Large intestine (tissue), 12 donors: ENCODE measurements at places on chromosomes 2 and 18.

DNA sequence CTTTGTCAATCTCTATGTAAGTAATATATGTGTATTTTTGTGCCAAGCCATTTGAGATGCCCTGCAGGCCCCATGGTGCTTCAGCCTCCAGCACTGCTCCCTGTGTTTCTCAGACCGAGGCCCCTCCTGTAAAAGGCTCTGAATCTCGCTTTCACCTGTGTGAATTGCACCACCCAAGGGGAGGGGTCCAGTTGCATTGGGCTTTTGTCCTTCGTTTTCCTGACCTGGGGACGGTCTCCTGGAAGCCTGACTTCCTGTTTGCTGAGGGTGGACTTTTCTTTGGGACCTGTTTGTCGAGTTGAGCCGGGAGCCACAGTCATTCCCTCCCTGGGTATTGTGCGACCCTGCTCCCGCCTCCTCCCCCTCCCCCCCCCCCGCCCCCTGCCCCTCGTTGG, 48.9 kb downstream of the AGAP1 start:
- no peaks in the 10 kb centered on the region for H3K27me3 ChIP-seq
- H3K4me3 ChIP-seq: no peak overlapping the region
- DNase-seq: peak; percentile 23
- H3K27ac ChIP-seq: no peak overlapping the region

GRCh38 chr2:53253244-53253643, 514.4 kb upstream of the CHAC2 start:
- no peaks in the 10 kb centered on the region for H3K4me1 ChIP-seq
- H3K4me3 ChIP-seq: no peak overlapping the region
- H3K36me3 ChIP-seq: no peaks in the 10 kb centered on the region
- H3K27me3 ChIP-seq: no peaks in the 10 kb centered on the region
- H3K27ac ChIP-seq: no peak overlapping the region

DNA sequence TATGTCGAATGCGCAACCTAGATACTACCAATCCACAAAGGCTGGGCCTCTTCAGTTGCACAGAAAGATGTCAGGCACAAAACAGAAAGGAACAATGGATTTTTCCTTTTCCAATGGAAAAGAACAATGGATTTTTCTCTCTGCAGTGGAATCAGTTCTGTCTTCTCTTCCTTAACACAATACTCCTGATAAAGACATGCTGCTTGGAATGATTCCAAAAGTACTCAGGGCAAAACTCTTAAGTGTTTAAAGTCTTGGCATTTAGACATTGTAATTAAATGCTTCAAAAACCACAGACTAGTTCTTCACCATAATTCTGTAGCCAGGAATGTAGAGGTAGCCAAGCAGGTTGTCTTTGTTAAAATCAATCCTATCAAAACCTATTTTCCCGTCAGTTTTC, 46.7 kb upstream of the FLACC1 start:
- no peak for DNase-seq
- H3K4me3 ChIP-seq: no peak overlapping the region
- H3K27me3 ChIP-seq: no peaks in the 10 kb centered on the region
- peaks cover 3% of the 10 kb centered on the region for H3K36me3 ChIP-seq
- H3K27ac ChIP-seq: no peak overlapping the region

DNA sequence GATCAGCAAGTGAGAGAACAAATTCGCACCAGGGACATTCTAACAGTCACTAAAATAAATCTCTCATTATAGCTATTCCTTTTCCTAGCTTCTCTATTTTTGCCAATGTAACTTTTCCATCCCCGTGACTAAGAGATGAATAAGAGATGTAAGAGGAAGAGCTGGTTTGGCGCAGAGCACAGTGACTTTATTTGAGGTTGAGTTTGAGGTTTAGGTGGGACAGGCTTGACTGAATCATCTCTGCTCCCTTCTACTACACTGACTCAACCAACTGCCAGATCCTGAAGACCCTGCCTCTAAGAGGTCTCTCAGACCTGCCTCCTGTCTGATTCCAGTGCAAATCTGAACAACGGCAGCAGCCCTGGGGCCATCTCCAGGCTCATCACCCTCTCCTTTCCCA, 28.0 kb downstream of the RFX8 start:
- H3K27me3 ChIP-seq: no peaks in the 10 kb centered on the region
- H3K27ac ChIP-seq: no peak overlapping the region
- DNase-seq: no peak

DNA sequence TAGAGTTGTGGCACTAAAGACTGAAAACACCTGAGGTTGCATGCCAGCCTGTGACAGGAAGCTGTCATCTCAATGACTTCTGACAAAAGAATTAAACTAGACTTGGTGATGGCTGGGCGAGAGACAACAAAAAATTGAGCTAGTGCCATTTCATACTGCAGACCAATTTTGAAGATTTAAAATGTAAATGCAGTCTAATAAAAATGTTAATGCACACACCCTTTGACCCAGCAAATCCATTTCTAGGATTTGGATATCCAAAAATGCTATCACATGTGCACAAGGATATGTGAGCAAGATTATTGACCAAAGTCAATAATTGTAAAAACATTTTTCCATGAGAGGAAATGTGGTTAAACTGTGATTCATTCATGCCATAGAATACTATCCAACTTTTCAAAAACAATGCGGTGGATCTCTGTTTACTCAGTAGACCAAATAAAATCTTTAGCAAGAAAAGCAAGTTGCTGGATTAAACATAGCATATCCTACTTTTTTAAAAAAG, 5.6 kb downstream of the FBXO36 start:
- DNase-seq: no peak
- no peaks in the 10 kb centered on the region for H3K27me3 ChIP-seq
- H3K4me1 ChIP-seq: no peaks in the 10 kb centered on the region

DNA sequence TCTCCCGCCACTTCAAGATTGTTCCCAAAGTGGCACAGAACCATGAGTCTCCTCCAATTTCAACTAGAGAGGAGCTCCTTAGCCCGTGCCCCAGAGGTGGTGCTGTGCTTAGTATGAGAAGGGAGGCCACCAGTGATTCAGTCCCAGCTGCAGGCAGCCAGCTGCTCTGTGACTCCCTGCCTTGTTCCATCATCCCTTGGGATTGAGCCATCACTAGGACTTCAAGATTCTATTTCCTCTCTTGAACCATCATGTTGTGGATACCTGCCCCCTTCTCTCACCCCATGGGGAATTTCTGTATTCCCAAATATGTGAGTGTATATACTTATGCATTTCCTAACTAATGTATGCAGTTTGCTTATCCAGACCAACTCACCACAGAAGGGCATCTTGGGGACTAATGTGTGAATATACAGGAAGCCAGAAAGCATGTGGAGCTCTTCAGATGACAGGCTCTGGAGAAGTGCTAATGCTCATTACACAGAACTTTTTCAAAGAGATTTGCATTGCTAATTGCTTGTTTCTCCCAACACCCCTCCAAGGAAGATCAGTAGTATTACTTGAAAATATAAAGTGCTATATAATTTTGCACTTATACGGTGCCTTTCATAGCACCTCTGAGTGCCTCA, 111.0 kb upstream of the MAP3K20 start:
- H3K4me1 ChIP-seq: no peaks in the 10 kb centered on the region
- DNase-seq: no peak

- no peaks in the 10 kb centered on the region for H3K27me3 ChIP-seq
- H3K36me3 ChIP-seq: no peaks in the 10 kb centered on the region
- H3K4me3 ChIP-seq: no peak overlapping the region
- no peak overlapping the region for H3K27ac ChIP-seq
Measured at GRCh38 chr2:55302241-55302640, 33.2 kb upstream of the MTIF2 start.

- DNase-seq: no peak
- no peak overlapping the region for H3K27ac ChIP-seq
- no peak overlapping the region for H3K4me3 ChIP-seq
Measured at GRCh38 chr2:205679410-205680009, 2.8 kb upstream of the NRP2 start.

GRCh38 chr18:21316296-21316695, 74.3 kb downstream of the GREB1L start:
- no peaks in the 10 kb centered on the region for H3K27me3 ChIP-seq
- no peaks in the 10 kb centered on the region for H3K4me1 ChIP-seq
- no peak overlapping the region for H3K27ac ChIP-seq
- DNase-seq: no peak
- no peaks in the 10 kb centered on the region for H3K36me3 ChIP-seq

DNA sequence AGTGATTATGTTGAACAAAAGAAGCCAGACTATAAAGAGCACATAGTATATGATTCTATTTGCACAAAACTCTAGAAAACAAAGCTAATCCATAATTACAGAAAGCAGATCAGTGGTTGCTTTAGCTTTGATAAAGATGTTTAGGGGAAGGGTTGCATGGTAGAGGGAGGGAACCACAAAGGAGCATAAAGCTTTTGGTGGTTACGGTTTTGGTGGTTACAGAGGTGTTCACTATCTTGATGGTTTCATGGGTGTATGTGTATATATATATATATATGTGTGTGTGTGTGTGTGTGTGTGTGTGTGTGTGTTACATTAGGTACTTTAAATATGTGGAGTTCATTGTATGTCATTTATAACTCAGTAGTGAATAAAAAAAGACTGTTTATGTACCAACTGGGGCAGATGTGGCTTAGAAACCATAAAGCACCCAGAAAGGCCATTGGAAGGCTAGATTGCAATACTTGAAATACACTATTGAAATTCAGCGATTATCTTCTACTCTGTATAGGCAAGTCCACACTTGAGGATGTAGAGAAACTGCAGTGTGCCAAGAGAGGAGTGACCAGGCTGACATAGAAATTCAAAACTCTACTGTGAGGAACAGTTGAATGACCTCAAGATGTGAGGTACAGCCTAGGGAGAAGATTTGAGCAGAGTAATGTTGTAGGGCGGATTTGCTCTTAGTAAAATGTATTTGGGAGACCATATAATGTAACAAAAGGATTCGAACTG, 60.6 kb downstream of the CAB39 start:
- peaks cover 3% of the 10 kb centered on the region for H3K4me1 ChIP-seq
- H3K27ac ChIP-seq: no peak overlapping the region
- no peak for DNase-seq

- H3K27ac ChIP-seq: no peak overlapping the region
- H3K27me3 ChIP-seq: peaks cover 94% of the 10 kb centered on the region
- peaks cover 16% of the 10 kb centered on the region for H3K4me1 ChIP-seq
Measured at GRCh38 chr2:218992703-218993344, 398 bp downstream of the CRYBA2 start.

- no peak overlapping the region for H3K27ac ChIP-seq
- H3K27me3 ChIP-seq: no peaks in the 10 kb centered on the region
- H3K4me3 ChIP-seq: no peak overlapping the region
- H3K4me1 ChIP-seq: no peaks in the 10 kb centered on the region
- DNase-seq: no peak
- H3K36me3 ChIP-seq: no peaks in the 10 kb centered on the region
Measured at GRCh38 chr2:75619956-75620740, 26.4 kb upstream of the MRPL19 start.

GRCh38 chr18:11072632-11073031, 76.7 kb downstream of the PIEZO2 start:
- no peak for DNase-seq
- peaks cover 5% of the 10 kb centered on the region for H3K4me1 ChIP-seq
- no peak overlapping the region for H3K4me3 ChIP-seq
- no peak overlapping the region for H3K27ac ChIP-seq
- H3K36me3 ChIP-seq: no peaks in the 10 kb centered on the region

DNA sequence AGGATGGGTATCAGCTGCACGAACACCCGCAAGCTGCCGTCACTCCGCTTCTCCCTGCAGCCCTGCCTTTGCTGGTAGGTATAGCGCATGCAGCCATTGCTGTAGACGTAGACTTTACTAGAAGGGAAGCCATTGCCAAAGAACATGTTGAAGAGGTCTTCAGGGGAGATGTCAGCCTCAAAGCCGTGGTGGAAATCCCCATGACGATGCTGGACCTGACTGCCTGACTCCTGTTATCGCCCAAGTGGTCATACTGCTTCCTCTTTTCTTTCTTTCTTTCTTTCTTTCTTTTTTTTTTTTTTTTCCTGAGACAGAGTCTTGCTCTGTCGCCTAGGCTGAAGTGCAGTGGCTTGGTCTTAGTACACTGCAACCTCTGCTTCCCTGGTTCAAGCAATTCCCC, 68.7 kb upstream of the SPRED2 start:
- no peak for DNase-seq
- H3K27me3 ChIP-seq: peaks cover 4% of the 10 kb centered on the region
- H3K4me3 ChIP-seq: no peak overlapping the region
- H3K4me1 ChIP-seq: no peaks in the 10 kb centered on the region
- no peak overlapping the region for H3K27ac ChIP-seq

DNA sequence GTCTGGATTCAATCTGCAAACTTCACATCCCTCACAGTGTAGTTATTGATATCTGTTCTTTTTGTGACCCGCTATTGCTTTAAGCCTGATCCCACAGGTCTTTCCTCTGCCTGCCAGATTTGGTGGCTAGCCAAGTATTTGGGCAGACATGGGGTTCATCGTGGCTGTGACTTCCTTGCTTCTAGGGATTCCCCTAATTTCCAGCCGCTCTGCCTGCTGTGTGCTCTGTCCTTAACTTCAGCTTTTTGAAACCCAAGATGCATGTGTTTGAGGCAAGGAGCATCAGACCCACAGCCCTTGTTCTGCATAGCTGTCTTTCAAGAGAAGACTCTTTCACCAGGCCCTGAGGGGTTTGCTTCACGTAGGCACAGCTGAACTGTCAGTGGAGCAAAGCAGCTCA, 54.2 kb downstream of the NCAPH start:
- no peak overlapping the region for H3K27ac ChIP-seq
- no peaks in the 10 kb centered on the region for H3K36me3 ChIP-seq
- DNase-seq: no peak
- H3K4me1 ChIP-seq: no peaks in the 10 kb centered on the region

DNA sequence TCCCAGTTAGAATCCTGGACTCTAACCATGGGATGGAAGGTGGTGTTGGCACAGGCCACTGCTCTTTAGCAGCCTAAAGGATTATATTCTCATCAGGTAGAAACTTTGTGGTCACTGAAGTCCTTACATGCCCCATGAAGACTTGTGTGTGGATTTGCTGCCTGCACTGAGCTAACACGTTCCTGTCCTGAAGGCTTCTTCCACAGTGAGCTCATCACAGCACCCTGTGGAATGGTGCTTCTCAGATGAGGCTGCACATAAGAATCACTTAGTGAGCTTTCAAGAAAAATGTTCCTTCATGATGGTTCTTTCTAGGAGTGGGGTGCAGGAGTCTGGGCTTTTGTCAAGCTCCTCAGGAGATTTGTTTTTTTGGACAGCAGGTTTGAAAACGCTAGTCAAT, 26.8 kb downstream of the STAMBP start:
- DNase-seq: no peak
- H3K4me3 ChIP-seq: no peak overlapping the region
- peaks cover 67% of the 10 kb centered on the region for H3K36me3 ChIP-seq
- no peaks in the 10 kb centered on the region for H3K27me3 ChIP-seq
- H3K4me1 ChIP-seq: peaks cover 4% of the 10 kb centered on the region
- no peak overlapping the region for H3K27ac ChIP-seq
